ENCODE measurements at places on chromosomes 16 and 17. TPM values are rescaled to one million over a fixed set of nuclear protein-coding genes. Genes with fewer than 3 reads are reported as not detected.

GRCh38 chr16:75304521-75305363, 53.3 kb upstream of the BCAR1 start:
- peak; percentile 88 for DNase-seq

GRCh38 chr17:45425125-45425983, 7.3 kb downstream of the ARHGAP27 start:
- DNase-seq, result peak; percentile 86

Gene DOC2B
- total RNA-seq, result 21.6 TPM

Gene NAGLU
- total RNA-seq, result 37.5 TPM
